ENCODE measurements at places on chromosomes 6 and 20. TPM values are rescaled to one million over a fixed set of nuclear protein-coding genes. Genes with fewer than 3 reads are reported as not detected.

MYCT1 gene
- total RNA-seq = 178 TPM

BMP2 gene
- total RNA-seq = 1.1 TPM

FAM120B gene
- total RNA-seq = 48.3 TPM

SLC17A9 gene
- 7.0 TPM for total RNA-seq

TAAR8 gene
- total RNA-seq = not detected

CALHM6 gene
- total RNA-seq = 1.3 TPM

SPATS1 gene
- total RNA-seq = not detected

ID4 gene
- total RNA-seq = 5.6 TPM

SLC22A1 gene
- 2.7 TPM for total RNA-seq

TFAP2C gene
- total RNA-seq = 0.82 TPM

RPL10A gene
- 1,320 TPM for total RNA-seq

OR2H2 gene
- not detected for total RNA-seq

GABRR1 gene
- total RNA-seq = not detected

TFAP2D gene
- total RNA-seq = 0.31 TPM

PPIL6 gene
- total RNA-seq = 0.95 TPM

ZC2HC1B gene
- total RNA-seq = 0.28 TPM
